Endothelial cell of umbilical vein (primary cell): ENCODE measurements at places on chromosomes 5 and 9.

DNA sequence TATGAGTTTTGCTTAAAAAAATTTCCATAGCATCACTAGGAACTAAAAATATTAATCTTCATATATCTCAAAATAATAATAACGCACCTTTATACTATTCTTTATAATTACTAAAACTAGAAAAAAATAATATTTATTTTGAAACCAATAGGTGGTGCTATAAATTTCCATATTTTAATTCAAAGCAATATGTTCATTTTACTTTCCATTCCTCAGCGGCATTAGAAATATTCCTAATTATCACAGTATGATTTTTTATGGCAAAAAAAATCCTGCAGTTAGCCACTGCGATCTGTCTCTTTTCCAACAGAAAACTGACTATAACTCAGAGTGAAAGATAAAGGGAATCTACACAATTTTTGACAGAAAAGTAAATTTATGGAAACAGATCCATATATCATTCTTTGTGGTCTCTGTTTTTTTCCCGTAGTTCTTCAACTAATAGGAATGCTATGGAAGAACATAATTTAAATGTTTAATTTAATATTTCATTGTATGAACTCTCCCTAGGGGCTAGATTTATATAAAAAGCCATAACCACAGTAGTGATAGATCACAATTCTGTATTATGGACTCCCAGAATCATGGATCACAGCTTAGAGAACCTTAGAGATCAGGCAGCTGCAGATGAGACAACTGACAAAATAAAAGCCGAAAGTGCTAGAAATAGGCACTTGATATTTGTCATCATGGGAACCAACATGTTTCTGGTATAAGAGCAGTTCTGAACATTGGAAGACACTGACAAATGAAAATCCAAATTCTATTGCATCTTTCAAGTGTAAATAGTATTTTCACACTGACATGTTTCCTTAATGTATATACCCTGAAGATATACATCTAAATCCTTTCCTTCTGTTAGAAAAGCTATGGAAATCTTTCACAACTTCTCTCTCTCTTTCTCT is 167.7 kb upstream of the MPDZ start:
- DNase-seq: peak; percentile 63

GRCh38 chr5:177195307-177195952 is 61.9 kb downstream of the NSD1 start:
- DNase-seq: peak; percentile 68

GRCh38 chr5:122493091-122494021 is 181.3 kb downstream of the SNCAIP start:
- DNase-seq: no peak

GRCh38 chr9:10930081-10930480 is 317.3 kb upstream of the PTPRD start:
- no peak for DNase-seq

GRCh38 chr5:144141585-144141984 is 28.9 kb downstream of the YIPF5 start:
- DNase-seq: no peak

DNA sequence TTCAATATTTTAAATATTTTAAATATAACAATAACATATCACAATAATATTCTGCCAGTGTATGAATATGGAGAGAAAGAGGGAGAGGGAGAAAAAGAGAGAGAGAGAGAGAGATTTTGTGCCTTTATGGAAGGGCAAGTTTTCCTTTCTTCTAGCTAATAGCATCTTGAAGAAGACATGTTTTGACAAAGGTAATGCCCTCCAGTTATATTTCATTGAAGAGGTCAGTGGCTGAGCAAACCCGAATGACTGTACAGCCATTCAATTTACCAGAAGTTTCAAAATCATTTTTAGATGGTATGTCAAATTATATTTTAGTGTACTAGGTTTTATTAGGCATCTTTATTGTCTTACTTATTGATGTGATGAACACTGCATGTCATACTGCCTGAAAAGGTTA is 139.3 kb downstream of the EMB start:
- DNase-seq: no peak

DNA sequence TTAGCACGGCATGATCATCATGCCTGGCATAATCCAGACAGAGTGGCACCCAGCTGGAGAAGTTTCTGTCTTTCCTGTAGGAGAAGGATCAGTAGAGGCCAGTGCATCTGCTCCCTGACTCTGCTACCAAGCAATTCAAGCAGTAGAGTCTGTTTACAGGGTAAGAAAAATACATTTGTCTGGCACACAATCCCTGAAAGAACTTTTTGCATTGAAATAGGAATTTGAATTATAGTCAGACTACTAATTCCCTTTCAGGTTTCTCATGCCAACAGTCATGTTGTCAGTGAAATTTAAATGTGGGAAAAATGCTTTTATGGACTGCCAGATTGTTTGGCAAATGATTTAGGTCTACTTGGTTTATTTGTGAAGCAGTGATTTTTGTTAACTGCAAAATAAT is 125.6 kb downstream of the RAB3C start:
- no peak for DNase-seq

DNA sequence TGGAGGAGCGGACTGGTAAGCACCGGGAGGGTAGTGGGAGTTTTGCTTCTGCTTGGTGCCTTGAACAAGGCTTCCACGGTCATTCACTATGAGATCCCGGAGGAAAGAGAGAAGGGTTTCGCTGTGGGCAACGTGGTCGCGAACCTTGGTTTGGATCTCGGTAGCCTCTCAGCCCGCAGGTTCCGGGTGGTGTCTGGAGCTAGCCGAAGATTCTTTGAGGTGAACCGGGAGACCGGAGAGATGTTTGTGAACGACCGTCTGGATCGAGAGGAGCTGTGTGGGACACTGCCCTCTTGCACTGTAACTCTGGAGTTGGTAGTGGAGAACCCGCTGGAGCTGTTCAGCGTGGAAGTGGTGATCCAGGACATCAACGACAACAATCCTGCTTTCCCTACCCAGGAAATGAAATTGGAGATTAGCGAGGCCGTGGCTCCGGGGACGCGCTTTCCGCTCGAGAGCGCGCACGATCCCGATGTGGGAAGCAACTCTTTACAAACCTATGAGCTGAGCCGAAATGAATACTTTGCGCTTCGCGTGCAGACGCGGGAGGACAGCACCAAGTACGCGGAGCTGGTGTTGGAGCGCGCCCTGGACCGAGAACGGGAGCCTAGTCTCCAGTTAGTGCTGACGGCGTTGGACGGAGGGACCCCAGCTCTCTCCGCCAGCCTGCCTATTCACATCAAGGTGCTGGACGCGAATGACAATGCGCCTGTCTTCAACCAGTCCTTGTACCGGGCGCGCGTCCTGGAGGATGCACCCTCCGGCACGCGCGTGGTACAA is 556 bp downstream of the PCDHGC3 start:
- peak; percentile 75 for DNase-seq

DNA sequence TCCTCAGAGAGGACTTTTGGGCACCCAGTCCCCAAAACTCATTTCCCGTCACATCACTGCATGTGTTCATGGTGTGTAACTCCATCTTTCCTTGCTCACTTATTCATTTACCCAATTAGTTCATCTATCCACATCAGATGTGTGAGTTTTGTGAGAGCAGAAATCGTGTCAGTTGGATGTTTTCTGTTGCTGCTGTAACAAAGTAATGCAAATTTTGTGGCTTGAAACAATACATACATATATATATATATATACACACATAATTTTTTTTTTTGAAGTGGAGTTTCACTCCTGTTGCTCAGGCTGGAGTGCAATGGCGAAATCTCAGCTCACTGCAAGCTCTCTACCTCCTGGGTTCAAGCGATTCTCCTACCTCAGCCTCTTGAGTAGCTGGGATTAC is 70.5 kb upstream of the BOD1 start:
- DNase-seq: no peak

- no peak for DNase-seq
These were observed 152.6 kb downstream of the MED27 start for GRCh38 chr9:131927091-131927490.
